ENCODE measurements at places on chromosomes 4 and X.

- no peak for DNase-seq
These were observed 45.0 kb downstream of the RTL9 start for GRCh38 chrX:110403441-110404238.

GRCh38 chrX:134406356-134407064, 53.5 kb upstream of the HPRT1 start:
- DNase-seq = no peak

DNA sequence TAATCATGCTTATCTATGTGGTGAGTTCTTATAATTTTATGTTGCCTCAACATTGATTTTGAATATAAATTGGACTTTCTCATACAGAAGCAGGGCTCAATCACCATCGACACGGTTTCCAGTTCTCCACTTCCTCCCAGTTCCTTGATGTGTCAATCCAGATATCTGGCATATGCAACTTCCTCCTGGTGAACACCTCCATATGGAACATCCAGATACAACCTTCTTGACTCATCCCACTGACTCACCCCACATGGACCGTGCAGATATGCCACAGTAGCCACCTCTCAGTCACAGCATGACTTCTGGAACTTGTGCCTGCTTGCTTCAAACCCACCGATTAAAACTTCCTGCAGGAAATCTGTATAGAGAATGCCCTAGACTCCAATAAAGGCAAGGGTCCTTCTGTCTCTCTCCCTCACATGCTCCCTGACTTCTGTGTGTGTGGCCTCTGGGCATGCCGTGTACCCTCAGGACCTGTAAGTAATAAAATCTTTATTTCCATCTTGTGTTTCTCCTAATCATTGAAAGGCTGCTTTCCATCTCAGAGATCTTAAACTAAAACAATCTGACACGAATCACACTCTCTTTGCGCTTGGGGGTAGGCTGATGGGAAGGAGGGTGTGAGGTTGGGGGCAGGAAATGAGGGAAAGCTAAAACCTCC, 67.0 kb downstream of the HTRA3 start:
- DNase-seq = no peak

DNA sequence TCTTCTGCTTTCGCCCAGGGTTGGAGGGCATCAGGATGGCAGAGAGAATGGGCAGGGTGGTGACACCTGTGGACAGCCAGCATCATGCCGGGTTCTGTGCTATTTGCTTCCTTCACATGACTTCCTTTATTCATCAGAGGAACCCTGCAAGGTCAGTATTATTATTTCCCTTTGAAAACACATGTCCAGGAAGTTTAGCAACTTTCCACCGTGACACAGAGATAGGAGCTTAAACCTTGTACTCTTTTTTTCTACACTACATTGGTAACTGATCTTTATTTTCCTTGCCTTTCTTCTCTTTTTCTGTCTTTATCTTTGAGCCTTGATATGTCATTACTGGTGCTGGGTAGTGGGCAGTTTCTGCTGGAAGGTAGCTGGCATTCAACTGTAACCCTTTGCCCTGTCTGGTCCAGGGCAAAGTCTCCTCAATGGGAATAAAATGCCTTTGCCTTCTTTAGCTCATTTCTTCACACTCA, 5.0 kb upstream of the MGST2 start:
- DNase-seq = no peak

DNA sequence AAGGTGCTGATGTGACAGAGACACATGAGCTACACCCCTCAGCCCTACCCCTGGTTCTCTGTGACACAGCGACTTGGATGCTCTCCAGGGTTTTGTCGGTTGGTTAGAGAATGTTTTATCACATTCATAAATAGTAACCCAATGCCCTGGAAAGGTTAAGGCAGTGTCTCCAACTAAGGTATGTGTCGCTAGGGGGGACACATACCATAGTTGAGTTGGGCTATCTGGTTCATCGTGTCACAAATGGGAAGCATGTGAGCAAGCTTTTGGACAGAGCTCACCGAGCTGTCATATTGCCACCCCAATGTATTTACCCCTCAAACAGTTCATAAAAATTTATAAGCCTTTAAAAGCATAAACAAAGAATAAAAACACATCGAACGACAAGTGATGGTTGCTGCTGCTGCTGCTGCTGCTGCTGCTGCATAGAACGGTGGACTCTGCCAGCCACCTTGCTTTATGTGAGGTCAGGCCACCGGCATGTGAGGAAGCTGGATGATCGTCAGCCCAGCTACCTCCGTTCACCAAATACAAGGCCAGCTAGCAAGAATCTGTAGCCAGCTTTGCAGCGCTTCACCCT, 55.9 kb downstream of the STOX2 start:
- DNase-seq = no peak

- no peak for DNase-seq
These were observed 111.9 kb upstream of the KIT start for GRCh38 chr4:54545663-54546424.

DNA sequence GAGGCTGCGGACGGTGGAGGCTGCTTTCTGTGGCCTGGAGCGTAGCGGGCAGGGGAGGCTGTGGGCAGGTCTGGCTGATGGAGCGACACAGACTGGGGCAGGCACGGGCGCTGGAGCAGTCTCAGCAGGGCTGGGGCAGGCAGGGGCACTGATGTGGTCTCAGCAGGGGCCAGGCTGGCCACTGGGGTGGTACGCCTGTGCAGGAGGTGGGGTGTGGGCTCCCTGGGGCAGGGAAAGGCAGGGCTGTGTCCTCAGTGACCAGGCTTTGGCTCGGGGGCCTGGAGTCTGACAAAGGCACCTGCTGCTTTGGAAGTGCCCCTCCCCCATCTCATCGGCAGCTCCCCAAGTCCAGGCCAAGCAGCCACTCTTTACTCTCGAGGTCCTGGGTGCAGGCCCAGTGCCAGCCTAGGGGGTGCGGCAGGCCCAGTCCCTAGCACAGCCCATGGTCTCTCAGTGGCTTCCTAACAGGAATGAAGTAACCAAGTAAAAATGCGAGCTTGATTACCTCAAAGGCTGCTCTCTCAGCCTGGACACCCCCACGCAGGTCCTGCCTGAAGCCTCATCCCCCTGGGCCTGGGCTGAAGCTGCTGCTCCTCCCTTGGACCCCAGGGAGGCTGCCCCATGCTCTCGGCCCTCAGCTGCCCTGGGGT, 55.5 kb downstream of the ADRA2C start:
- no peak for DNase-seq

DNA sequence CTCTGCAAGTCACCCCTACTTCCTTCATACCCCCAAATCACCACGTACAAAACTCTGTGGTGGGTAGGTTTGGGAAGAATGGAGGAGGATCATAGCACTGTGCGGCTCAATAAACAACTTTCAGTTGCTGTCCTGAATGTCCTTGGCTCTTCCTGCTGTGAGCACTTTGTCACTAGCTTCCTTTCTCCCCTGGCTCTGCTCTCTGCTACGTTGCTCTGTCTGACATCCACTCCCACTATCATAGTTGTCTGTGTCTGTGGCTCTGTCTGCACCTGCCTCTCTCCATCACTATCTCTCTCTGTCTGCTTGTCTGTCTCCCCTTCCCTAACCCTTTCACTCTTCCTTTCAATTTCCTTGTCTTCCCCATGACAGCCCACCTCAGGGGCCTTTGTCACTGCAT, 21.2 kb upstream of the SMPX start:
- DNase-seq = no peak

- no peak for DNase-seq
These were observed 2.8 kb downstream of the FRAS1 start for GRCh38 chr4:78059938-78060337.

GRCh38 chr4:151294833-151295496, 18.0 kb downstream of the PRSS48 start:
- DNase-seq = no peak

GRCh38 chr4:155496294-155496626, 119.5 kb upstream of the MAP9 start:
- no peak for DNase-seq

DNA sequence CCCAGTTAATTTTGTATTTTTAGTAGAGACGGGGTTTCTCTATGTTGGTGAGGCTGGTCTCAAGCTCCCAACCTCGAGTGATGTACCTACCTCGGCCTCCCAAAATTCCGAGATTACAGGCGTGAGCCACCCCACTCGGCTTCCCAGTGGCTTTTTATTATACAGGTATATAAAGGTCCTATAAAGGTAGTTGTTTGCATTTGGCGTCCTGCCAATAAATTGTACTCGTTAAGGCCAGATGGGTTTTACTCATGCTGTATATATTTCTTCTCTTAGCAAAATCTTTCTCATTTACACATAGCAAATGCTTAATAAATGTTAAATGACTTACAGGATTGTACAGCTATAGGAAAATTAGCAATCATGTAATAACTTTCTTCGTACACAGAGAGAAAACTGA, 6.9 kb downstream of the SHROOM3 start:
- no peak for DNase-seq

DNA sequence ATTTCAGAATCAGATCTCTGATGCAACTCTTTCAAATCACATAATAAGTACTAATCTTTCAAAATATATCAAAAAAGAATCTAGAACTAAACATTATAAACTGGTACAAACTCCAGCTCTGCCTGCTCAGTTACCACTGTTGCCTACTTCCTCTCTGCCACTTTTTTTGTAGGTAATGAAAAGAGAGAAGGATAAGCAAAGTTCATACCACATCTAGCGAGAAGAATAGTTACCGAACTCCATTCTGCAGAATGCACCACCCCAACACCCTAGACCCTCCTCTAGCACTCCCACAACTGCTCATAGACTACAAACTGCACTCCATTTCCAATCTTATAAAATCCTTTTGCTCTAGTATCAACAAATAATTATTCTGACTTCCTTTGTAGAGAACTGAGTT, 19.7 kb upstream of the LRBA start:
- no peak for DNase-seq

- DNase-seq = no peak
These were observed 4.0 kb downstream of the DIPK2B start for GRCh38 chrX:45196701-45197100.

GRCh38 chr4:62544428-62544827, 1344.3 kb downstream of the ADGRL3 start:
- DNase-seq = no peak

- no peak for DNase-seq
These were observed at the start of gene TMEM47 for GRCh38 chrX:34656842-34657725. Gene TMEM47 (minus strand): TSS chrX:34657285. CDS start chrX:34657029, 256 bp downstream.

- DNase-seq = no peak
These were observed 101.9 kb upstream of the CCSER1 start for GRCh38 chr4:90025248-90025647.

GRCh38 chrX:79369871-79370270, 2.7 kb upstream of the ITM2A start:
- no peak for DNase-seq

GRCh38 chr4:22201256-22201655, 252.7 kb upstream of the KCNIP4 start:
- no peak for DNase-seq

DNA sequence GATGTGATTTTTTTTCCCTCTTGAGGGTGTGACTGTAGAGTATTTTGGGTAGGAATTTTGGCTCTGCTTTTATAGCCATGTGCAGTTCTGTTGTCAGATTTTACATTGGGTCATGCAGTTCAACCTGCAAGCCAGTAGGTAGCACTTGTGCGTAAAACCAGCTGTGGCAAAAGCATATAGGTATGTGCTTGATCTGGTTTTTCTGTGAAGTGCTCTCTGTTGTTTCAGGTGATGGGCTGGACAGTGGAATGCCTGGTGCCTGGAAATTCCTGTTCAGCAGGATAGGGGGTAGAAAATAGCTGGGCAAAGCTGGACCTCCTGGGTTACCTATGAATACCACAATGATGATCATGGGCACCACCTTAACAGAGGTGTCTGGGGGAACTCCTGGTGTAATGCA, 584.2 kb upstream of the PCDH10 start:
- no peak for DNase-seq

DNA sequence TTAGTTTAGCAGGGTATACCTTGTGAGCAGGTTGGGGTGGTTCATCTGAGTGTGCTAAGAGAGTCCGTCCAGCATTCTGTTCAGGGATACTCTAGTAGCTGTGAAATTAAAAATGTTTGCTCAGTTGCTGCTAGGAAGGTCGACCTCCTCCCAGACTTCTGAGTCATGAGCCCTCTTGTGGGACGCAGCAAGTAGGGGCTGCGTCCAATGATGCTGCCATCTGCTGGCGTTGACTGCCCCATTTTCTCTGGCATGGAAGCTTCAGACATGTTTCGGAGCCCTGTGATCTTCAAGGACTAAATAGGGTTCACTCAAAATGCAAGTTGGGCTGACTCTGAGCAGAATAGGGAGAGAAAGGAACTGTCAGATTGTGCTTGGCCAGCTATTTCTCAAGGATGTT, 201.0 kb upstream of the ARSJ start:
- DNase-seq = peak; percentile 3

DNA sequence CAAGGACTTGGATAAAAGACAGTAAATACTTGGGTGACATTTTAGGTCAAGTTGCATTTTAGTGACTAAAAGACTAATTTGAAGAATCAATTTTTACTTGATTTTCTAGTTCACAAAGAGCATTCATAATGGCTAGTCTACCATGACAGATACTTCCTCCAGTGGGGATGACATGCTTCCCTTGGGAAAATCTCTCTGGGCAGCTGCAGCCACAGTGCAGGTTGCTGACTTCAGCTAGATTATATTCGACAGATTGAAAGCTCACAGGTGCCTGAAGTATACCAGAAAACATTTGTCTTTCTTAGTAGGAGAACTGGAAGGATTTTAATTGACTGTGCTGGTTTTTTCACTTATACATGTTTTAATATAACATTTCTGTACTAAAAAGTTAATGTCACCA, 209.6 kb upstream of the MAGEB2 start:
- DNase-seq = no peak

GRCh38 chrX:40304115-40304514, 206.4 kb upstream of the BCOR start:
- no peak for DNase-seq

DNA sequence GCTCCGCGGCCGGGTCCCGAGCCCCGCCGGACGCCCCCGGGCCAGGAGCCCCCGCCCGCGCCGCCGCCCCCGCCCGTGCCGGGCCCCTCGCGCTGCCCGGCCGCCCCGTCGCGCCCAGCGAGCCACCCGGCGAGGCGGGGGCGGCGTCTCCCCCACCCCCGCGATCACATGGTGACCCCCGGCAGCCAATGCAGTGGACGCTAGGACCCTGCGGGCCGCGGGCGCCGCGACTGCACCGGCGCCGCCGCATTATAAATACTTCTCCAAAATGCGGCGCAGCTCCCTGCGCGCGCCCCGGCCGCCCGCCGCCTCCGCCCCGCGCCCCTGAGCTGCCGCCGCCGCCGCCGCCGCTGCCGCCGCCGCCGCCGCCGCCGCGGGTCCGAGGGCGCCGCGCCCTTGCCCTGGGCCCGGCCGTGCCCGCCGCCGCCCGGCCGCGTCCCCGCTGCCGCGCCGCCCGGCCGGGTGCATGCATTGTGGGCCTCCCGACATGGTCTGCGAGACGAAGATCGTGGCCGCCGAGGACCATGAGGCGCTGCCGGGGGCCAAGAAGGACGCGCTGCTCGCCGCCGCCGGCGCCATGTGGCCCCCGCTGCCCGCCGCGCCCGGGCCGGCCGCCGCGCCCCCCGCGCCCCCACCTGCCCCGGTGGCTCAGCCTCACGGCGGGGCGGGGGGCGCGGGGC, at the start of gene NAT8L:
TSS of gene NAT8L (plus strand) at position 282 of the 680 bp plus-strand sequence. CDS start at position 467, 185 bp downstream.
- DNase-seq = no peak

Measured in CD4-positive, alpha-beta T cell treated with Interferon alpha-2 for 1 hour (primary cell).